ENCODE measurements at places on chromosomes 4 and X. TPM values are rescaled to one million over a fixed set of nuclear protein-coding genes. Genes with fewer than 3 reads are reported as not detected.

MAGEA9B gene
- total RNA-seq = not detected

EPHA5 gene
- total RNA-seq = 0.39 TPM

DNA sequence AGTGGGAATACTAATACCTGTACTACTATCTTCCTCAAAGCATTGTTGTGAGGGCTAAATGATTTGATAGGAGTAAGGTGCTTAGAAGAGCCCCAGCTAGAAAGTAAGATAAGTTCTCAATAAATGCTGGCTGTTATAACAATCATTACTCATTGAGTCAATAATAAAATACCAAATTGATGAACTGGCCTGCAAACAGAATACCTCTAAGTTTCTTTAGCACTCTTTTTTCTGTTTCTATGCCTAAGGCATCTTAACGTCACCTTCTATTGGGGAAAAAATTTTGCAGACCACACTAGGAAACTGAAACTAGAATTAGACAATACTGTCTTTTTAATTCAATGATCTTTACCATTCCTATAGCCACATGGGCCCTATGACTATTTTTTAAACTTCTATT is 1.2 kb downstream of the CLTRN start:
- no peak for DNase-seq

DNA sequence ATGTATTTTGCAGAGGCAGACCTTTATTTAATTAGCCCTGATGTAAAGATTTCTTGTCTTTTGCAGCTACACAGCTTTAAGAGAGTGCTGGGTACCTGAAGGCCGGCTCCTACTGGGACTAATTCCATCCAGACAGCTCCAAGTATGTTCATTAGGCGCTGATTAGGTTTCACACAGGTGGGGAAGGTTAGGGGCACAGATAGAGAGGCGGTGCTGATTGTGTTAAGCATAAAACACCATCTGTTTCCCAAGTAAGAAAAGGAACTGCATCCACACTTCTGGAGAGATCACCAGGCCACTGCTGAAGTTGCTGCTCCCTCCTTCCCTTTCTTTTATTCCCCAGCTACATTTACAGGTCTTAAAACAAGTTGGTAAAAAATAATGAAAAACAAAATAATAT is 349.5 kb downstream of the ZIC3 start:
- H3K27ac ChIP-seq = no peak overlapping the region
- no peak overlapping the region for H3K4me3 ChIP-seq
- no peaks in the 10 kb centered on the region for H3K27me3 ChIP-seq
- H3K36me3 ChIP-seq = no peaks in the 10 kb centered on the region
- H3K4me1 ChIP-seq = no peaks in the 10 kb centered on the region

DNA sequence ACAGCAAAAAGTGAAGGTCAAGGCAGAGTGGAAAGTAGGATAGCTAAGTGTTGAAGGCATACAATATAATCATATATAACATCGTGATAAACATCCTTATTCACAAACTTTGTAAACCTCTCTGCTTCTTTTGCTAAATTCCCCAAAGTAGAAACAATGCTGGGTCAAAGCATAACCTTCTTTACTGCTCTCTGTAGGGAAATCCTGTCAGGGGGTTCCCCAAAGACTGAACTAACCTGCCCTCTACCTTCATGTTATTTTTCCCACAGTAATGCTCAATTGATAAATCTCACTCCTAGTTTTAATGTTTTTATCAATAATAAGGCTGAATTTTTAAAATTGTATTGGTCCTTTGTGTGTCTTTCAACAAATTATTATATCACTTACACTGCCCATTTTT is 55.7 kb downstream of the DCHS2 start:
- H3K36me3 ChIP-seq = no peaks in the 10 kb centered on the region
- no peaks in the 10 kb centered on the region for H3K4me1 ChIP-seq
- no peaks in the 10 kb centered on the region for H3K27me3 ChIP-seq
- DNase-seq = no peak

DNA sequence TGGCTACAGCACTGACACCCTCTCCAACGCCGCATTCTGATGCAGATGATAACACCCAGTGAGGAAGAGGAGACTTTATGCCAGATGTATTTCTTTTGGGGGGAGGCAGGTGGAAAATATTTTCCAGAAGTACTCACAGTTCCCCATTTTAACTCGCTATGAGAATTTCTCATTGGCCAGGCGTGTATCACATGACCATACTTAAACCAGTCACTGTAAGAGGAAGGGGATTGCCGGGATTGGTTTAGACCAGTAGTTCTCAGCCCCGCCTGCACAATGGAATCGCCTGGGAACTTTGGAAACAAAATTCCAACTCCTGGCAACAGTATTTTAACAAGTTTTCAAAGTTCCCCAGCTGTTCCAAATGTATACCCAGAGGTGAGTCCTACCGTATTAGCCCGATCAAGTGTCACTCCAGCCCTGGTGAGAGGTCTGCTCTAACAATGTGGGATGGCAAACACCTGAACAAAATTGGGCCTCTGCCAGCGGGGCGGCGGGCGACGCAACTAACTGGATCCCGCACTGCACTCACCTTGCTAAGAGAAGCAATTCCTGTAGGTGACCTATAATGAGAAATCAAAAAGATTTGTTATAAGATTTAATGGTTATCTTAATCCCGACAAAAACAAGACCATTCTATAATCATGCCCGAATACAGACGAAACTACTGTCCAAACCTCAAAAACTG is 2.9 kb upstream of the MSL3 start:
- H3K36me3 ChIP-seq = no peaks in the 10 kb centered on the region
- H3K4me3 ChIP-seq = no peak overlapping the region
- no peak for DNase-seq
- H3K27me3 ChIP-seq = no peaks in the 10 kb centered on the region
- no peaks in the 10 kb centered on the region for H3K4me1 ChIP-seq

All from aorta (tissue), 5 donors.